Kidney (tissue), 22 donors: ENCODE measurements at places on chromosomes 13 and 19. TPM values are rescaled to one million over a fixed set of nuclear protein-coding genes. Genes with fewer than 3 reads are reported as not detected.

GRCh38 chr19:6076675-6077463 lies 33.4 kb downstream of the RFX2 start:
- H3K4me1 ChIP-seq, result no peaks in the 10 kb centered on the region

Gene SYT3
- 0.54 TPM for polyA plus RNA-seq

GRCh38 chr13:26839682-26840081 lies 79.1 kb upstream of the GPR12 start:
- H3K4me3 ChIP-seq, result no peak overlapping the region
- no peaks in the 10 kb centered on the region for H3K4me1 ChIP-seq
- no peaks in the 10 kb centered on the region for H3K36me3 ChIP-seq
- H3K27me3 ChIP-seq, result no peaks in the 10 kb centered on the region
- H3K27ac ChIP-seq, result no peak overlapping the region

GRCh38 chr13:100883453-100883852 lies 208.9 kb upstream of the TMTC4 start:
- H3K27me3 ChIP-seq, result no peaks in the 10 kb centered on the region
- H3K27ac ChIP-seq, result no peak overlapping the region
- H3K4me3 ChIP-seq, result no peak overlapping the region
- H3K4me1 ChIP-seq, result no peaks in the 10 kb centered on the region

DNA sequence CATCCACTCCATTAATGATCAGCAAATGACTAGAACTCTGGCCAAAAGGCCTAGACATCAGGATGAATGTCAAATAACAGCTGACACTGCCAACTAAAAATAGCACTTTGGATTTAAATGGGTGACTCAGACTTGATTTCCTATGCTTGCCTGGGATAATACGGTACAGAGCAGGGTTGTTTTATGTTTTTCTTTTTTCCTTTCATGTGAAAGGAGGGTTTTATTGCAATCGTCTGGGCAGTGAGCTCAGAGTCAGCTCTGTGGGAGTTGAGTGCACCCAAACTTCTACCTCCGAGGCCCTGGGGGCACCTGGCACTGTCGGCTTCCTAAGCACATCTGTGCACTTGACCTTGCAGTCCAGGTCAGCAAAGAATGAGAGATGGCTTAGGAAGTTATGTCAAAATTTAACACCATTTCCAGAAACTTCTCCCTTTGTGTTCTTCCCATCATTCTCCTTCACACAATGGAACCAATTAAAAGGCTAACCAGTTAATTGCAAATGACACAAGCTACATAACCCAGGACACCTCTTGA lies 134.1 kb downstream of the LACC1 start:
- H3K36me3 ChIP-seq, result no peaks in the 10 kb centered on the region
- H3K4me3 ChIP-seq, result no peak overlapping the region
- no peaks in the 10 kb centered on the region for H3K27me3 ChIP-seq
- H3K27ac ChIP-seq, result peak overlapping the region; percentile 86

Gene ZNF8
- 1.3 TPM for polyA plus RNA-seq

Gene ZIC5
- polyA plus RNA-seq, result not detected

Gene TTC9B
- polyA plus RNA-seq, result not detected

Gene ZSCAN4
- not detected for polyA plus RNA-seq

DNA sequence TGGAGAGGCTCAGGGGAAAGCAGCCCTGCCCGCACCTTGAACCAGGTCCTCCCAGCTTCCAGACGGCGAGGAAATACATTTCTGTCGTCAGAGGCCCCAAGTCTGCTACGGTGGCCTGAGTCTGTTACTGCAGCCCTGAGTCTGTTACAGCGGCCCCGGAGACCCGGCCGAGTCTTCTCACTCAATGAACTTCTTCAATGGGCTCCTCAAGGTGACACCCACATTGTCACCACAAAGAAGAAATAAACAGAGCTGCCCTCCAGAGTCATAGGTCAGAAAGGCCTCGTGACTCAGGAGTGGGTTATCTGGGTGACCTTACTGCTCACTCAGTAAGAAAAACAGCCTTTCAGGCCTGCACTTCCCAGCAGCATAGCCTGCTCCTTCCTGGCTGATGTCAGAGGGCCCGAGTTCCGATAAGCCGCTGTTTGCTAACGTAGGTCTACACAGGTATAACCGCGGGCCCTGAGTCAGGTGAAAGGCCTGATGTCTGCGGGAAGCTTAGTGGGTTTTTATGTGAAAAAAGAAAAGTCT lies 66.9 kb upstream of the TM9SF2 start:
- no peaks in the 10 kb centered on the region for H3K36me3 ChIP-seq
- no peak overlapping the region for H3K27ac ChIP-seq
- no peak overlapping the region for H3K4me3 ChIP-seq

DNA sequence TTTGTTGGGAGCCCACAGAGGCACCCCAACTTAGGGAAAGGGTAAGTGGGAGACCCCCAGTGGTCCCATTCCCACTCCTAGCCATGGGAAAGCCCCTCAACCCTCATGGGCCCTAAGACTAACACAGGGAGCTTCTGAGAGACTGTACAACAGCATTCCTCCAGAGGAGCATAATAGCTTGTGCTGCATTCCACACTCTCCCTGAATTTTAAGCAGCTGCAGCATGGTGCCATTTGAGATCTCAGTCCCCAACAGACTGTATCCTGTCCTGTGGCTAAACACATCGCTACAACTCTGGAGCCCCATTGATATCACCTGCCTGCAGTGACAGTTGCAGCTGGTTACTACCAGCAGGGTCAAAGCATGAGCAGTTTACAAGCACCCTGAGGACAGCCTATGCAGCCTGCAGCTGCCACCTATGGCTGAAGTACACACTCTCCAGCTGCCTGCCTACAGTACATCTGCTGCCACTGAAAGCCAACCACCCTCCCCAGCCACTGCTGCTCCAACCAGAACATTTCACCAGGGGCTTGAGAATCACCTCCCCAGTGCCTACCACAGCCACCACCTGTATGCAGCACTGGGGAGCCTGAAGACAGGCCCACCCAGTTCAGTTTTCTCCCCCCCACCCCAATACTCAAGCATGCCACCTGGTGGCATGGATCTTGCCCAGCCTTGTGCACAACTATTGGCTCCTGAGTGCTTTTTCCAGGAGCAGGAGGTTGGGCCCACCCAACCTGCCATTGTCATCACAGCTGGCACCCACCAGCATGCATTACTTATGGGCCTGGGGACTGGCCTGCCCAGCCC lies 557.3 kb downstream of the GPC5 start:
- no peak for DNase-seq
- H3K4me3 ChIP-seq, result no peak overlapping the region
- H3K27me3 ChIP-seq, result no peaks in the 10 kb centered on the region
- no peaks in the 10 kb centered on the region for H3K36me3 ChIP-seq

DNA sequence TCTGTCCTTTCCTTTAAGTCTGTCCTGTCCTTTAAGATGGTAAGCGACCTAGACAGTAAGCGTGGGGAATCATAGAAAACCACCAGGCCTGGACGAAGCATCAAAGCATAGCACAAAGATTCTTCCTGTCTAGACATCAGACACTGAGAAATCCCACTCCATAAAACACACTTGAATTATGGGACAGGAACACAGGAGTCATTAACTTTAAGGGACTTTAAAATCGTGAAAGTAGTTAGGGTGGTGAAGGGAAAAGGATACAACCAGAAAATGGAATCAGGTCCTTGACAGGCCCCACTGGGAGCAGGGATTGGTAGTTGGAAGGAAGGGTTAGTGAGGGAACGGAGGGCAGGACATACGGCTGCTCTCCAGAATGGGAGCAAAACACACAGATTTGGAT lies 31.6 kb upstream of the C1QTNF9 start:
- no peak overlapping the region for H3K27ac ChIP-seq
- H3K36me3 ChIP-seq, result no peaks in the 10 kb centered on the region
- H3K4me3 ChIP-seq, result no peak overlapping the region
- peaks cover 3% of the 10 kb centered on the region for H3K4me1 ChIP-seq

GRCh38 chr13:46639033-46639981 lies 86.3 kb downstream of the LRCH1 start:
- H3K27me3 ChIP-seq, result no peaks in the 10 kb centered on the region
- no peak overlapping the region for H3K4me3 ChIP-seq
- peaks cover 37% of the 10 kb centered on the region for H3K4me1 ChIP-seq
- H3K36me3 ChIP-seq, result no peaks in the 10 kb centered on the region

Gene DPF1
- not detected for polyA plus RNA-seq

DNA sequence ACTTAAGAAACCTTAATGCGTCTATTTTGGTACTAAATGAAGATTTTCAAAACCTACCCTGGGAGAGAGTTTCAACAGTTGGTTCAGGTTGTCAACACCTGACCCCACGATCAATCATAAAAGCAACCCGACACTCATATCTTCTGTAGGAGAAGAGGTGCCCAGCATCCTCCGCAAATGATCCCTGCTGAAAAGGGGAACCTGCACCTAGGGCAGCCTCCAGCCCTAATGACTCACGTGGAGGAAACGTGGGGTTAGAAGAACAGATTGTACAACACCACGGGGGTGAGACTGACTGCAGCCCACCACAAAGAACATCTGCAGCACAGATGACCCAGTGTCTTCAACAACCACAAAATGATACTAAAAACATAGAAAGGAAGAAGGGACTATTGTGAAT lies 116.3 kb downstream of the RAB20 start:
- no peak overlapping the region for H3K4me3 ChIP-seq
- no peak overlapping the region for H3K27ac ChIP-seq
- DNase-seq, result no peak
- no peaks in the 10 kb centered on the region for H3K4me1 ChIP-seq

DNA sequence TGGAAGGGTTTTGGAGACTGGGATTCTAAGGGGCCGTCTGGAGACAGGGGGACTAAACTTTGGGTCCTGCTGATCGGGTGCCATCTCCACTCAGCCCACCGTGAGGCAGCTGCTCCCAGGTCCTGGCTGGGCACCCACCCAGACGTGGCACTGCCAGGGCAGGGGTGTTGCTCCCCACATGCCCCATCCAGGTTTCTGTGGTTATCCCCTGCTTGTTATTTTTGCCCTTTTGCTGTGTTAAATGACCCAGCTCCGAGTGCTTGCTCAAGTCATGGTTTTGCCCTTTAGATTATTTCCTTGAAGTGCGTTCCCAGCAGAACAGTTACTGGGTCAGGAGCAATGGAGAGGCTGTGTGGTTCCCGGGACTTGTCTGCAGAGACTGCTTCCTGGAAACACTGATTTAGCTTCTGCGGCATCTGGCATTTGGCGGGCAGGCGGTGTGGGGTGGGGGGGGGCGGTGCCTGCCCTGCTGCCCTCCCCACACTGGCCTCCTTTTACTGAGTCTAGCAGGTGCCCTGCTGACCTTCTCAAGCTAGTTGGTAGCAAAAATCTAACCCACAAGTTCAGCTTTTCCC lies 1.9 kb downstream of the RAB11B start:
- H3K36me3 ChIP-seq, result no peaks in the 10 kb centered on the region
- DNase-seq, result no peak
- H3K27ac ChIP-seq, result peak overlapping the region; percentile 94

- no peaks in the 10 kb centered on the region for H3K27me3 ChIP-seq
- no peaks in the 10 kb centered on the region for H3K4me1 ChIP-seq
- no peaks in the 10 kb centered on the region for H3K36me3 ChIP-seq
- no peak for DNase-seq
- H3K27ac ChIP-seq, result no peak overlapping the region
- H3K4me3 ChIP-seq, result no peak overlapping the region
Measured at GRCh38 chr19:21269813-21270212, 59.4 kb downstream of the ZNF708 start.

Gene PRKCG
- polyA plus RNA-seq, result not detected

GRCh38 chr13:99290894-99291293 lies 16.3 kb downstream of the GPR183 start:
- no peak overlapping the region for H3K4me3 ChIP-seq
- no peak overlapping the region for H3K27ac ChIP-seq
- H3K27me3 ChIP-seq, result no peaks in the 10 kb centered on the region
- H3K4me1 ChIP-seq, result no peaks in the 10 kb centered on the region
- no peaks in the 10 kb centered on the region for H3K36me3 ChIP-seq

Gene RAB3A
- polyA plus RNA-seq, result 10.5 TPM

- peaks cover 4% of the 10 kb centered on the region for H3K36me3 ChIP-seq
- H3K4me1 ChIP-seq, result peaks cover 6% of the 10 kb centered on the region
- H3K27ac ChIP-seq, result no peak overlapping the region
- no peak overlapping the region for H3K4me3 ChIP-seq
- DNase-seq, result no peak
- H3K27me3 ChIP-seq, result no peaks in the 10 kb centered on the region
Measured at GRCh38 chr13:21694831-21695230, 24.0 kb downstream of the FGF9 start.

GRCh38 chr19:2207991-2208860 lies 27.9 kb downstream of the PLEKHJ1 start:
- peaks cover 9% of the 10 kb centered on the region for H3K36me3 ChIP-seq
- no peaks in the 10 kb centered on the region for H3K27me3 ChIP-seq
- H3K27ac ChIP-seq, result no peak overlapping the region
- no peak for DNase-seq
- no peaks in the 10 kb centered on the region for H3K4me1 ChIP-seq

DNA sequence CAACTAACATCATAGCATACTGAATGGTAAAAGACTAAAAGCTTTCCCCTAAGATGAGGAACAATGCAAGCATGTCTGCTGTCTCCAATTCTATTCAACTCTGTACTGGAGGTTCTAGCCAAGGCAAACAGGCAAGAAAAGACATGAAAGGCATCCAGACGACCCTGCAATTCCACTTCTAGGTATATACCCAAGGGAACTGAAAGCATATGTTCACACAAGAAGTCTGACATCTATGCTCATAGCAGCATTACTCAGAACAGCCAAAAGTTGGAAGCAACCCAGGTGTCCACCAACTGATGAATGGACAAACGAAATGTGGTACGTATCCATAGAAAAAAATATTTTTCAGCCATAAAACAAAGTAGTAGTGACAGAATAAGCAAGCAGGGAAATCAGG lies 39.1 kb downstream of the PEPD start:
- H3K36me3 ChIP-seq, result peaks cover 6% of the 10 kb centered on the region
- no peak overlapping the region for H3K4me3 ChIP-seq
- no peak for DNase-seq
- H3K4me1 ChIP-seq, result no peaks in the 10 kb centered on the region
- H3K27ac ChIP-seq, result no peak overlapping the region
- no peaks in the 10 kb centered on the region for H3K27me3 ChIP-seq

- no peaks in the 10 kb centered on the region for H3K27me3 ChIP-seq
- H3K4me1 ChIP-seq, result no peaks in the 10 kb centered on the region
- no peaks in the 10 kb centered on the region for H3K36me3 ChIP-seq
- no peak overlapping the region for H3K27ac ChIP-seq
- no peak overlapping the region for H3K4me3 ChIP-seq
- no peak for DNase-seq
Measured at GRCh38 chr19:54670576-54671357, 8.0 kb downstream of the LILRB4 start.

GRCh38 chr13:113202912-113203311 lies 5.6 kb downstream of the PCID2 start:
- no peaks in the 10 kb centered on the region for H3K27me3 ChIP-seq
- H3K4me1 ChIP-seq, result no peaks in the 10 kb centered on the region
- H3K36me3 ChIP-seq, result peaks cover 8% of the 10 kb centered on the region
- DNase-seq, result no peak
- no peak overlapping the region for H3K4me3 ChIP-seq

Gene ZNF730
- not detected for polyA plus RNA-seq

Gene EFNA2
- not detected for polyA plus RNA-seq

- H3K27me3 ChIP-seq, result no peaks in the 10 kb centered on the region
- peak overlapping the region; percentile 26 for H3K4me3 ChIP-seq
- no peaks in the 10 kb centered on the region for H3K4me1 ChIP-seq
- DNase-seq, result peak; percentile 76
- H3K36me3 ChIP-seq, result no peaks in the 10 kb centered on the region
Measured at GRCh38 chr19:782185-782877, 14.9 kb upstream of the PTBP1 start.

GRCh38 chr13:73223372-73223781 lies 164.6 kb downstream of the KLF5 start:
- H3K4me3 ChIP-seq, result no peak overlapping the region
- H3K4me1 ChIP-seq, result no peaks in the 10 kb centered on the region
- H3K27ac ChIP-seq, result no peak overlapping the region
- no peak for DNase-seq
